Stimulated activated CD4-positive, alpha-beta T cell treated with anti-CD3 and anti-CD28 coated beads, TNF-alpha, amount 100 ng/mL, for 24 hours (primary cell): ENCODE measurements at places on chromosomes 12 and 14.

- DNase-seq, result no peak
Measured at GRCh38 chr14:94051115-94051514, 25.0 kb downstream of the OTUB2 start.

DNA sequence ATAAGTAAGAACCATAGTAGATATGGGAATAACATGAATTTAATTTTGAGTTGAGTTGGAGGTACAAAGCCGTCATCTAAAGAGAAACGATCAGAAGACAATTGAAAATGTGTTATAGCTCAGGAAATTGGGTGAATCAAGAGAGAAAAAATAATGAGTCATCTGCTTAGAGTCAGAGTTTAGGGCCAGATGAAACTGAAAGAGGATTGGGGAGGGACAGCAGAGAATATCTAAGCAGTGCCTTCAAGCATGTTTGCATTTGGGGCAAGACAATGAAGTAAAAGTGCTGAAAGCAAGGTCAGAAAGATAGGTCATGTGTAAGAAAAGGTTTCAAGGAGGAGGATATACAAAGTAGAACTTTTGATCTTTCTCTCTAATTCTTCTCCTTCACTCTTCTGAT, 49.4 kb downstream of the SLC15A5 start:
- DNase-seq, result no peak

GRCh38 chr14:78633752-78634151, 463.6 kb downstream of the NRXN3 start:
- DNase-seq, result no peak

DNA sequence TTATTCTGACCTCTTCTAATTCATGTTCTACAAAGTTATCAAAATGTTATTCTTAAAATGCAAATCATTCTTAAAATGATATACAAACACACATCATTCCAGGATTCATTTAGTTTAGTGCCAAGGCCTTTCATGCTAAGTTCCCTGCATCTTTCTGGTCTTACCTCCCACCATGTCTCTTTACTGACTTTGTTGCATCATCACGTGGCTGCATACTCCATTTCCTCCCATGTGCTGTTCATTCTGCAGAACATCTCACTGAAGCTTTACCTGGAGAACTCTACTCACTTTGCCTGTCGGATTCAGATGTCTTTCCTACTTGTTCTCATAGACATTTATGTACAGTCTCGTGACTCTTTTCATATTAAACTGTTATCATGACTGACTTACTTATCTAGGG, 278.1 kb downstream of the RAD51B start:
- DNase-seq, result no peak

GRCh38 chr14:20794644-20795369, 7.8 kb downstream of the RNASE1 start:
- no peak for DNase-seq

DNA sequence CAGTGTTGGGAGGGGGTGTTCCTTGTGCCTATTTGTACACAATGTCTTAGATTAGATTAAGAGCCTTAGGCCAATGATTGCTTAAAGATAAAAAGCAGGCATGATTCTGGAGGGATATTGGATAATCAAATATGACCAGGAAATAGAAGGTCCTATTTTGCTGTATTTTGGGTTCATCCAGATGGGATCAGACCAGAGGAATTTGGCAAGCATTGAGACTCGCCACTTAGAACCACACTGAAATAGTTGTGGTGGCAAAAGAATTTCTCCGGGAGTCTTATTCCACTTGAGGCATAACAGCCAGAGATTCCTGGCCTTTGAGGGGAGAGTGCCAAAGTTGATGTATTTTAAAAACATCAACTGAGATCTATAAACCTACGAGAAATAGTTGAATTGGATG, 327.2 kb downstream of the RAD51B start:
- DNase-seq, result no peak

- no peak for DNase-seq
Measured at GRCh38 chr12:110282300-110282860, 1.3 kb downstream of the ATP2A2 start.

DNA sequence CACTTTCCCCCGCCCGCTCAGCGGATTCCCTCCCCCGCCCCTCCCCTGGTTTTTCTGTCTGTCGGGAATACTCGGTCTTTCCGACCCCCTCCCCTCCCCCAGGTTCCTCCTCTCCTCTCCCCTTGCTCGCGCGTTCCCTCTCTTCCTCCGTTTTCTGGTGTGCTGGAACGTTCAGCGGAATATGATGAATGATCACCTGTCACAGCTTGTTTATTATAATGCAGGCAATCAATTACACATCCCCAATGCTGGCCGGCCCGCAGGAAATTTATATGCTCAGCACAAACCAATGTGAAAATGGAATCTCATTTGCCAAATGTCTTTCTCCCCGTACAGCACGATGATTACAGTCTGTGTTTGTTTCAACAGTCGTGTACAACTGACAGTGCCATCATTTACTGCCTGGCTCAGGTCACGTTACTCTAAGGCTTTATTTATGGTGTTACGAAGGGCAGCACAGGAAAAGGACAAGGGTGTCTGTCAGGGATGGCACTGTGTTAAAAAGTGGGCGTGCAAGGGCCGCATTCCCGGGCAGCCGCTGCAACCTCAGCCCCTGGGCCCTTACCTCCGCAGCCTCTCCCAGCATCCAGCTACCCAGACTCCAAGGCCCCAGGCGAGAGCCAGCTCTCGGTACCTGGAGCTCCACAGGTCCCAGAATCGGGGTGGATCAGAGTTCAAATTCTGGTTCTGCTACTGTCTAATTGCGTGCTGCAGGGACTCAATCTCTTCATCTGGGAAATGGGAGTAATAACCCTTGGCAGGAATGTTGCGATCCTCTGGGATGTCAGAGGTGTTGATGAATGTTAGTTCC, 24.7 kb upstream of the MAP1LC3B2 start:
- DNase-seq, result no peak

- DNase-seq, result no peak
Measured at GRCh38 chr12:58833853-58834252, 86.5 kb downstream of the LRIG3 start.

DNA sequence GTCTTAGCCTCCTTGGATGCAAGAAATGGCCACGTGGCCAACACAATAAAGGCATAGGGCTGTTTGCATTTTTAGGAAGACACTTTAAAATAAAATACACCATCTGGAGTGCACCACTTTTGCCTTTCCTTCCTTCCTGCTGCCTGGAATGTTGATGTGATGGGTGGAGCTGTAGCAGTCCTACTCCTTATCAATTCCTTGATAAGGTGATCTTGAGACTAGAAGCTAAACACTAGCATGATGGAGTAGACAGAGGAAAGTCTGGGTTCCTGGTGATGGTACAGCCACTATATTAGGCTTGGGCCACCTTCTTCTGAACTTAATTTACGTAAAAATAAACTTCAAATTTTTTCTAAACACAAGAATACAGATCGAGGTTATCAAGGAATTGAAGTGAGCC, 2.9 kb upstream of the GLT1D1 start:
- no peak for DNase-seq

DNA sequence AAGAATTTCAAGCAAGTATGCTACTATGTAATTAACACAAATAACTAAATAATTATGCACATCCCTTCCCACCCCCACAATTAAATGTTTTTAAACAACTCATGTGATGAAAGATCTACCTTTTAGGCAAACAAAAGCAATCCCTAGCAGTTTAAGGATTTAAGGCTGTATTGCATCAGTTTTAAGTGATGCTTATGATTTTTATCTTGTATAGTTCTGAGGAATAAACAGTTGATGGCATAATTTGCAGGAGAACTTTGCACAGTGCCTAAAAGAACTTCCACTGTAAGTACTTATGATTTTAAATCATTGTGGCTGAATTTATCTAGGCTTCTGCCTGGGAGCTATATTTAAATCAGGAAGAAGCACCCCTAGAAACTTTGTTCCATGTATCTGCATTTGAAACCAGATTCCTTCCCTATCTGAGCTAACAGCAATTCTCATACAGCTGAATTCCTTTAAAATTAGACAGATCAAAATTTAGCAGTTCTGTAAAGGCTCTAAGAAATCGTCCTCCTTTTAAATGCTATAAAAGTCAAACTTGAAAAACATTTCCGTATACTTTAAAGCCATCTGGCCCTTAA, 388.6 kb downstream of the BCAT1 start:
- no peak for DNase-seq

DNA sequence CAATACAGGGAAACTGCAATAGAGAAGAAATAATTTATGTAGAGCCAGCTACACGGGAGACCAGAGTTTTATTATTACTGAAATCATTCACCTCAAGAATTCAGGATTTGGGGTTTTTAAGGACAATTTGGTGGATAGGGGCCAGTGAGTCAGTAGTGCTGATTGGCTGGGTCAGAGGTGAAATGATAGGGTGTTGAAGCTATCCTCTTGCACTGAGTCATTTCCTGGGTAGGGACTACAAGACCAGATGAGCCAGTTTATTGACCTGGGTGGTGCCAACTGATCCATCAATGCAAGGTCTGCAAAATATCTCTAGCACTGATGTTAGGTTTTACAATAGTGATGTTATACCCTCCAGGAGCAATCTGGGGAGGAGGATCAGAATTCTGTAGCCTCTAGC, 486.3 kb downstream of the LRIG3 start:
- no peak for DNase-seq

DNA sequence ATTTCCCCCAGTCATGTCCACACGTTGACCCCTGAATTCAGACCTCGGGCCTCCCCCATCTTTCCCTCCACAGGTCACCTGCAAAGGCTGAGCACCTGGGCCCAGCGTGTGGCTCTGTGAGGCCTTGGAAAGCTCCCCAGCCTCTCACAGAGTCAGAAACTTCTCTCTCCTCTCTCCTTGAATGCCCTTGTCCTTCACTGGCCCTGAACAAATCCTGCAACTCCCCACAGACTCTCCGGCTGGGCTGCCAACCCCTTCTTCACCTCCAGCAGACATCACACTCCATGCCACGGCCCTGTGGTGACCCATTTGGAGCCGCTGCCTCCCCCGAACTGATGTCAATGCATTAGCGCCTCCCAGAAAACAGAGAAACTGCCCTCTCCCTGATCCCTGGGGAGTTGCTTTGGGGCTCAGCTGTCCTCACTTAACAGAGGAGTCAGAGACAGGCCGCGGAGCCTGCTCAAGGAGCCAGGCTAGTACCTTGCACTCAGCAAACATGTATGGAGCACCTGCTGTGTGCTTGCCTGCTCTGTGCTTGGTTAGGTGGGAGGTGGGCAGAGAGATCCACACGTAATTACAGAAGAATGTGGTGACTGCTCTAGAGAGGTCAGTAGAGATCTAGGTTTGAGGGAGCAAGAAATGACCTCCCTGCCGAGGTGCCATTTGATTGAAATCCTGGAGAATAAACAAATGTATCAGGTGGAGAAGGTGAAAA, 99.2 kb upstream of the PWP1 start:
- DNase-seq, result no peak

DNA sequence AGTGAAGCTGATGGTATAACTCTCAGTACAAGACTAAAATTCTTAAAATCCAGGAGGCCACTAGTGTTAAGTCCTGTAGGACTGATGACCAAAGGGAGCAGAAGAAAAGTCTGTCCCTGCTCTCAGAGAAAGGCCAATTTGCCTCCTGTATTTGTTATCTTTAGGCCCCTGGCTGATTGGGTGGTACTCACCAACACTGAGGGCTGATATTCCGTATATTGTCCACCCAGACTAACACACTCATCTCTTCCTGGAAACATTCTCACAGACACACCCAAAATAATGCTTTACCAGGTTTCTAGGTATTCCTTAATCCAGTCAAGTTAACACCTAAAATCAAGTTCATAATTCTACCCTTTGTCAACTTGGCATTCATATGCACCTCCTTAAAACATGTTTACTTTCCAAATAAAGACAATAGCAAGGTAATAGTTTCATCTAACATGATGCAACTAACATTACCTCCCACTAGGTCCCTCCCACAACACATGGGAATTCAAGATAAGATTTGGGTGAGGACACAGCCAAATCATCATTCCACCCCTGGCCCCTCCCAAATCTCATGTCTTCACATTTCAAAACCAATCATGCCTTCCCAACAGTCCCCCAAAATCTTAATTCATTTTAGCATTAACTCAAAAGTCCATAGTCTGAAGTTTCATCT, 84.3 kb downstream of the EGLN3 start:
- no peak for DNase-seq

- DNase-seq, result no peak
Measured at GRCh38 chr14:37140176-37140575, 32.2 kb downstream of the SLC25A21 start.

DNA sequence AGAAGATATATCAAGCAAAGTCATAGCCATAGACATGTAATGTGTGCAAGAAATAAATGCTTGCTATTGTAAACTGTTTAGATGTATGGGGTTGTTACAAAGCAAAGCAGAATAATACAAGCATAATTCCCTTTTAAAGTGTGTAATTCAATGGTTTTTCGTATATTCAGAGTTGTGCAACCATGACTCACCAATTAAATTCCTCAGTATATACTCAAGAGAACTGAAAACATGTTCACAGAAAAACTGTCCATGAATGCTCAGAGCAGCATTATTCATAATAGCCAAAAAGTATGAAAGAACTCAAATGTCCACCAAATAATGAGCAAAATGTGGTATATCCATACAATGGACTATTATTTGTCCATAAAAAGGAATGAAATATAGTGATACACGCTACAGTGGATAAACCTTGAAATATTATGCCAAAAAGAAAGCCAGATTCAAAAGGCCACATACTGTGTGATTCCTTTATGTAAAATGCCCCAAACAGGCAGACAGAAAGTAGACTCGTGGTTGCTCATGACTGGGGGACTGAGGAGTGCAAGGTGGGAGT, 9.3 kb downstream of the GXYLT1 start:
- no peak for DNase-seq

- no peak for DNase-seq
Measured at GRCh38 chr12:59370933-59371332, 224.9 kb upstream of the SLC16A7 start.

- DNase-seq, result no peak
Measured at GRCh38 chr12:16857456-16857923, 251.5 kb upstream of the LMO3 start.
